ENCODE measurements at places on chromosomes 7 and 10. TPM values are rescaled to one million over a fixed set of nuclear protein-coding genes. Genes with fewer than 3 reads are reported as not detected.

EPDR1 gene
- total RNA-seq: 23.2 TPM

CXCL12 gene
- 74.3 TPM for total RNA-seq

GRCh38 chr10:6543431-6544005, 36.6 kb downstream of the PRKCQ start:
- DNase-seq: no peak

- DNase-seq: no peak
Observed at GRCh38 chr10:118210276-118210675, 131.8 kb downstream of the FAM204A start.

DNA sequence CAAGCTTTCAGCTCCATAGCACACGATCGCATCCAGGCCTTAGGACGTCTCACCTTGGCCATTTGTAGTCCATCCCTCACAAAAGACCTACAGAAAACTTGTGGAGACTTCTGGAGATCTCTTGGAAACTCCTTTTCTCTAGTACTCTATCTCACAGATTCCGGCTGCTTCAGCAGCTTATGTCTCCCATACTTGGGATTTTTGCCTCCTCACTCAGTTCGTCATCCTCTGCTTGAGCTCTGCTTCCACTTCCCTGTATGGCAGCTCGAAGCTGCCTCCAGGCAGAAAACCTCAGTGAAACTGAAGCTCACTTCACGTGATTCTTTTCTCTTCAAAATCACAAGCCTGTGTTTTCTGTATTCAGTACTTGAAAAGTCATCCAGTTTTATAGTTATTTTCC, 178.7 kb upstream of the GDF10 start:
- no peak for DNase-seq

DNA sequence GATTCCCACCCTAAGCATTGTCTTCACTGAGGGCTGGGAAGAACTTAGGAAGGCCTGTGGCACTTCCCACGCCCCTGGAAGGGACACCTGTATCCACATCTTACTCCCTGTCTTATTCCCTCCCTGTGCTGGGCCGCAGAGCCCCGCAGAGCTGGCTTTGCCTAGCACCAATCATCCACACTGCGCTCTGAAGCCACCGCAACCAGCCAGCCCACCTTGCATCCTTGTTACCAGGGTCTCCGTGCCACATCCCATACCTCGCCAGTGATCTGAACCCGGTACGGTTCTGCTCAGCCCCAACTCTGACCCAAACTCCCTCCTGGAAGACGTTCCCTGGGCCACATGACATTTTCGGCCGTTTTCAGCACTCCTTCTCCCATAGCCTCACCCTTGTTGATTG, 101.4 kb upstream of the PITRM1 start:
- DNase-seq: no peak

Data from mucosa of gallbladder (tissue), 1 donor.